ENCODE measurements at places on chromosomes 3 and 15.
A peak's percentile ranks its signal among the peaks of the same experiment; 100 is the strongest.

DNA sequence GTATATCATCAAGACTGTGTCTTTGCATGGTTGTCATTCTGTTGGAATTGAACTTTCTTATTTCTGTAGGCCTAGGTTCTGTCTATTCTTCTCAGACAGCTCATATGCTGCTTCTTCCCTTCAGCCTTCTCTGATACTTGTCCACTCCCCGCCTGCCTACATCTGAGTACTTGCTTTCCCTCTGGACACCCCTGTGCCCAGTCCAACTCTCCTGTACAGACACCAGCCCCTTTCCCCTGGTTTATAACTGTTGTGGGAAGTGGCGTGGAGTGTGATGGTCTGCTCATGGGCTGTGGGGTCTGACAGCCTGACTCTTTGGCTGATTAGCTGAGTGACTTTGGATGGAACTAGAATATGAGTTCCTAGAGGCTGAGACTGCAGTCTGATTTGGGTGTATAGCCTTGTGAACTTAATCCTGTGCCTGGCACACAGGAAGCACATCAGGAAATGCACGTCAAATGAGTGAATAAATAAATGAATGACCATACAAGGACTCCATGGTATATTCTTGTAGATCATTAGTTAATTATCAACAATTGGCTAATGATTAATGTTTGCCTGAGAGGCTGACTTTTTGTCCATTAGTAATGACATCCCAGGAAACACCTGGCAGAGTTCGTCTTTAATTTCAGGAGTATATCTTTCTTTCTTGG lies 11.8 kb downstream of the CACNA1D start:
- DNase-seq = no peak

DNA sequence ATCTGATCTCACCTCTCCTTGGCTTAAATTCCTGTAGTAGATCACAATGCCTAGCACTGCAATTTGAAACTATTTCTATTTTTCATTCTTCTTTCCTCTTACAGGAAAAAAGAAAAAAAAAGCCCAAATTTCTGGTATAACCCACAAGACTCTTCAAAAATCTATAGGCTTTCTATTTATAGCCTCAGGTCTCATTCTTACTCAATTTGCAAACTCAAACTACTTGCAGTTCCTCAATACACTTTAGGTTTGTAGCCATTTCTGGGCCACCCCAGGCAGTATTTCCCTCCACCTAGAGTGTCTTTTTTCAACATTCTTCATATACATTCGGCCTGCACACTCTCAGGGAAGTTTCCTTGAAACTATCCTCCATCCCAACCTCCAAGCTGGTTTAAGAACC lies 169.0 kb downstream of the TBC1D5 start:
- DNase-seq = peak; percentile 7

- no peak for DNase-seq
Observed at GRCh38 chr15:26260517-26261133, 397.5 kb upstream of the ATP10A start.

GRCh38 chr3:12132881-12133280 lies 25.8 kb downstream of the TIMP4 start:
- no peak for DNase-seq

DNA sequence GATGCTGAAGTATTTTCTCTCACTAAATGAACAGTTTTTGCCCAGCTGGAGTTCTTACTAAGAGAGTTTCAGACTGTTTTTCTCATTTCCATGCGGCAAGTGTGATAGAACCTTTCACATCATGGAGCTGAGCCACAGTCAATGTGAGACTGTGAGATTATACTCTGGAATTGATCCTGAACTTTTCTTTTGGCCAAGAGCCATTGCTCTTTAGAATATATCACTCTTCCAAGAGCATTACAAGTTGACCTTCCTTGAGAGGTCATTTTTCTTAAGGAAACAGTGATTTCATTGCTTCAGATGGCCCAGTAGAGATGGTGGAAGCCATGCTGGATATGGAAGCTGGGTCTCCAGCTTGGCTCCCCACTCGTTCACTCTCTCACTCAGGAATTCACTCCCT lies 212.9 kb upstream of the UMPS start:
- DNase-seq = no peak

DNA sequence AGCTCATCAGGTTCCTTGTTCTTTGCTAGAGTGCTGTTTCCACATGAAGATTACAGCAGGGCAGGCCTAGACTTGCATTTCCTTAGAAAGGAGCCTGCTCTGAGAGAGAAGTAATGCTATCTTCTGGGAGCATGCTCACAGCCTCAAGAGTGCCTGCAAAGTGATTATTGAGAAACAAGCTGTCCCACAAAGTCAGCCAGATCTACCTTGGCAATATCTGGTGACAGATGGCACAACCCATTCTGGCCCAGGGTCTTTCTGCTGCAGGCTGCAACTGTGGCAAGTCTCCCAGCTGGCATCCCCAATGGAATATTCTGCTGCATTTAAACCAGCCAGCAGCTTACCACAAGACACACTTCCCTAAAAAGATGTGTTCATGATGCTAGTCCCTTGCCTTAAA lies 29.3 kb downstream of the MTMR10 start:
- DNase-seq = no peak

DNA sequence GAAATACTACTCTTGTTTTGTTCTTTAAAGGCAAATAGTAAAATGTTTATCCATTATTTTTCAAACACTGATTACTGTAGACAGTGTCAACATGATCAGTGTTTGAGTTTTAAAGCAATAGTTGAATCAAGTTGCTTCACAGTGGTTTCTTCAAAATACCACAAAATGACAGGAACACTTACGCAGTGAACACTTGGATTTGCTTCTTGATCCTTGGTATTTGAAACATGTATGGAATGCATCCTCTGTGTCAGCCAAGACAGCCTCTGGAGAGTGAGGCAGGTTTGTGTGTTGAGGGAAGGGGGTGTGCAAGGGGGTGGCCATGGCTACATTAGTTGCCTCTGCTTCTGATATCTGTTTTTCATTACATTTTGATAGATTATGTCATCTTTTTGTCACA lies 413.0 kb downstream of the RBMS3 start:
- no peak for DNase-seq

- no peak for DNase-seq
Observed at GRCh38 chr3:48088056-48088748, 72.0 kb upstream of the MAP4 start.

DNA sequence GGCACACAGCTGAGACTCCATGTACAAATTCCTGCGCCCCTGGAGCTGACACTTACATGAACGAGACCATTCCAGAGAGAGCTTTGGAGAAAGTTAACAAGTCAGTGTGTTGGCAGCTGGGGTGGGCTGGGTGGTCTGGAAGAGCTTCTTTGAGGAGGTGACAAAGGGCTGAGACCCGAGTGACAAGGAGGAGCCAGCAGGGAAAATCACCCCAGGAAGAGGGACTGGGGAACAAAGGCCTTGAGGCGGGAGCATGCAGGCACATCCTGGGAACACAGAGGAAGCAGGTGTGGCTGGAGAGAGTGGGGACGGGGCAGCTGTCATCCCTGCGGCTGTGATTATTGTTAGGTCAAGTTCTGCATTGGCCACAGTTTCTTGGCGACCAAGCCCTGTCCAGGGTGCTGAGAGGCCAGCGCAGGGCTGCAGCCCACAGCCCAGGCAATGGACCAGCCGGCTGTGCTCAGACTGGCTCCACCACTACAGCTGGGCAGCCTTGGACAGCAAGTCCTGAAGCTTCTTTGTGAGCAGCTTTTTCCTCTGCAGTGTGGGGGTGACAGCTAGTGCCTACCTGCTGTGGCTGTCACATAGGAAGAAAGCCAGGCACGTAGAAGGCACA lies 34.2 kb upstream of the PRR23E start:
- DNase-seq = no peak

DNA sequence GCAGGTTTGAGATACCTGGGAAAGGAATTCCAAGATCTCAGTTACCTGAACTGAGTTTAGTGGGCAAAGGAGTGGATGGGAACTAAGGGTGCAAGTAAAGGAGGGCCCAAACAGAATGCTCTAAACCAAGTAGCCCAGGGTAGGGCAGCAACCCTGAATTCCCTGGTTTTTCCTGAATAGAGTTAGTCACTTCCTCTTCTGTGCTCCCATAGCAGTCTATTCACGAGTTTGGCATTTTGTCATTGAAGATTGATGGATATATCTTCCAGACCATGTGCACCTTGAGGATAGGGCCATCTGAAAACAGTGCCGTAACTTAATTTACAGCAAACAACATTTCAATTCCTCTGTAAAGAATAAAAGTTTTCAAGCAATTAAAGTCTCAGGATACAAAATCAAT lies 18.5 kb upstream of the PTX3 start:
- no peak for DNase-seq

- no peak for DNase-seq
Observed at GRCh38 chr3:105304487-105304886, 62.2 kb upstream of the ALCAM start.

- DNase-seq = no peak
Observed at GRCh38 chr3:106103383-106103782, 234.6 kb upstream of the CBLB start.

DNA sequence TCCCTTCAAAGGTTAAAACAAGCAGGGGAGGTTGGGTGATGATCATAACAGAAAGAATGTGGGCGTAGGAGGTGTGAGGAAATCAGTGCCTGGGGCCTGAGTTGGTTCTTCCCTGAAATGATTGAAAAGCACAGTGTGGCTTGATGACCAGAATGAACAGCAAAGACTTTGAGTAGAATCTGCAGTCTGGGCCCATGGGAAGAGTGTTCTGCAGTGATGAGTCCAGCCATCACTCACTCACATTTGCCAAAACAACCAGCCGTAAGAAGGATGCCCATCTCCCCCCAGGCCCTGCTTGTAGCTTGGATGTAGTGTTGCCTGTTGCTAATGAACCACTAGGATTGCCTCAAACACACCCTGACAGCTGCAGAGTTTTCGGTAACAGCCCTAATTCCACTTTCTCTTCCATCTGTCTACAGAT lies 67.9 kb downstream of the VGLL3 start:
- DNase-seq = no peak

DNA sequence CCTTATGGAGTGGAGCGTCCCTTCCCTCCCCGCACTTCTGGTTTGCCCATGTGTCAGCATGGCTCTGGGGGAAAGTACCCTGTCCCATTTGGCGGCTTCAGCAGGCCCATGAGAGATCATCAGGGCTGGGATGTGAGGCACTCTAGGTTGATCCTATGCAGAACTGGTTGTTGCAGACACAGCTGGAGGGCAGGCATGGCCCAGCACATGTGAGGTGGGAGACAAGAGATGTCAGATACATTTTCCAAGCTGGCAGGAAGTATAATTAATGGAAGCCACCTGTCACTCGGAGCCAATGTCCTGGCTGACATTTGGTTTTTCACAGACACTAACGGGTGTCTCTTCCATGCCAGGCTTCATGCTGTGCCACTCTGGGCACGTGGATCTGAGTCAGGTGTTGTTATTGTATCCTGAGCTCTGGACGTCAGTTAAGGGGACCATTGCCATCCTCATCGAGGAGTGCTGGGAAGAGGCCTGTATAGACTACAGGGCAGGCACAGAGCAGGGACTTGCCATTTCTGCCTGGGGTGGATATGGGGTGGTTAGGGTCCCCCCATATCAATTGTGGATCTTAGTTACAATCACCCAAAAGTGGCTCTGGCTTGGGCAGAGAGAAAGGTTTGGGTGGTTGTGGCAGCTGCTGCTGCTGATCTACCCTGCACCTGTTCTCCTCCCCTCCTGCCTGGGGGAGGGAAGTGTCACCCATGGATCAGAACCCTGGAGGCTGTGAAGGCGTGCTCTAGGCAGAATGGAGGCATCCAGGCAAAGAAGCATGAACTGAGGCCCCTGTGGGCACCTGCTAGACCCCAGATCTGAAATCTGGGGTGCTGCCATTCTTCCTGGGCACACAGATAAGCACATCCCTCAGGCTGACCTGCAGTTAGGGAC lies 140.7 kb downstream of the FBLN2 start:
- DNase-seq = no peak

DNA sequence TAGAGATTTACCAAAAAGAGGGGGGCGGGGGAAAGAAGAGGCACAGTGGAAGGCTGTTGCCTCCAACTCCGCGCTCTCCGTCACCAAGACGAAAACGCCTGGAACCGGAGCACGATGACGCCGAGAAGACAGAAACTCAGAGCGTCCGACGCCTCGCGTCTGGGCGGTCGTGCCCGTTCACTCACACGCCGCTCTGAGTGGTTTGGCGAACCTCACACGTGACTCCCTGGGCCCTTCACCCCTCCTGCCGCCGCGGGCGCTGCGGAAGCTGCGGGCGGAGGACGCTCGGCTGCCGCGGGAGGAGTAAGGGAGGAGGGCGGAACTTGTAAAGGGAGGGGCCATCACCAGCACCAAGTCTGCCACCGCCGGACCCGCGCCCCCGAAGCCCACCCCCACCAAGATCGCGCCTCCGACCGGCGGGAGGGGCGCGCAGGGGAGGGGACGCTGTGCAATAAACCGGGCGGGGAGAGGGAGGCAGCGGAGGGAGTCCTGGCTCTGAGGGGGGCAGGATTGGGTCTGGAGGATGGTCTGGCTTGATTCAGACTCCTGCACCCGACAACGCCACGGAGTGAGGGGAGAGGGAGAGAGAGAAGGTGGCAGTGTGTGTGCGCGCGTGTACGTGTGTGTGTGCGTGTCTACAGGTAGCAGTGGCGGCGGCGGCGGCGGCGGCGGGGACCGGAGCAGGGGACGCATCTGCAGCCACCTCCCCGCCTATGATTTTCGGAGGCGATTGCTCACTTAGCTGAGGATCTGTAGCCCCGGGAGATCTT lies 1.9 kb upstream of the NLGN1 start:
- no peak for DNase-seq

DNA sequence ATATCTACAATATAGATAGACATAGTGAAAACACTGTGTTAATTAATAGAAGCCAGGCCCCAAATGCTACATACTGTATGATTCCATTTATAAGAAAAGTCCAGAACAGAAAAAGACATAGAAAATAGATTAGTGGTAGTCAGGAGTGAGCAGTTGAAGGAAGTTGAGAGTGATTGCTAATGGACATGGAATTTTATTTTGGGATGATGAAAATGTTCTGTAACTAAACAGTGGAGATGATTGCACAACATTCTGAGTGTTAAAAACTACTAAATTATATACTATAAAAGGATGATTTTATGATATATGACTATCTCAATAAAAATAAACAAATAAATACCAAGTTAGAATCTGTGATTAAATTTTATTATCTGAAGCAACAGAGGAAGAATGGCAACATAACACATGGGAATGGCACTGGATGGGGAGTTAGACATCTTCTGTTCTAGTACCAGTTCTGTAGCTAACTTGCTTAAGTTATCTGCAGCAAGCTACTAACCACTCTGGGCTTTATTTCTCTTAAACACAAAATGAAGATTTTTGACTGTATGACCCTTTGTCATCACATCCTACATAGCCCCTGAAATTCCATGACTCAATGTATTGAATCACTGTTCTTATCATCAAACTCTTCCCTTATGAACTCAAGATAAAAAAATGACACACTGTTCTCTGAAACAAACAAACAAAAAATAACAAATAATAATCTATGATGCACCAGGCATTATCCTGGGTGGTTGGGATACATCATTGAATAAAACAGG lies 612.7 kb downstream of the TBL1XR1 start:
- DNase-seq = no peak

All from GM18507 (cell line).